IPS DF 6.9 (cell line): ENCODE measurements at places on chromosomes 6 and 20.

DNA sequence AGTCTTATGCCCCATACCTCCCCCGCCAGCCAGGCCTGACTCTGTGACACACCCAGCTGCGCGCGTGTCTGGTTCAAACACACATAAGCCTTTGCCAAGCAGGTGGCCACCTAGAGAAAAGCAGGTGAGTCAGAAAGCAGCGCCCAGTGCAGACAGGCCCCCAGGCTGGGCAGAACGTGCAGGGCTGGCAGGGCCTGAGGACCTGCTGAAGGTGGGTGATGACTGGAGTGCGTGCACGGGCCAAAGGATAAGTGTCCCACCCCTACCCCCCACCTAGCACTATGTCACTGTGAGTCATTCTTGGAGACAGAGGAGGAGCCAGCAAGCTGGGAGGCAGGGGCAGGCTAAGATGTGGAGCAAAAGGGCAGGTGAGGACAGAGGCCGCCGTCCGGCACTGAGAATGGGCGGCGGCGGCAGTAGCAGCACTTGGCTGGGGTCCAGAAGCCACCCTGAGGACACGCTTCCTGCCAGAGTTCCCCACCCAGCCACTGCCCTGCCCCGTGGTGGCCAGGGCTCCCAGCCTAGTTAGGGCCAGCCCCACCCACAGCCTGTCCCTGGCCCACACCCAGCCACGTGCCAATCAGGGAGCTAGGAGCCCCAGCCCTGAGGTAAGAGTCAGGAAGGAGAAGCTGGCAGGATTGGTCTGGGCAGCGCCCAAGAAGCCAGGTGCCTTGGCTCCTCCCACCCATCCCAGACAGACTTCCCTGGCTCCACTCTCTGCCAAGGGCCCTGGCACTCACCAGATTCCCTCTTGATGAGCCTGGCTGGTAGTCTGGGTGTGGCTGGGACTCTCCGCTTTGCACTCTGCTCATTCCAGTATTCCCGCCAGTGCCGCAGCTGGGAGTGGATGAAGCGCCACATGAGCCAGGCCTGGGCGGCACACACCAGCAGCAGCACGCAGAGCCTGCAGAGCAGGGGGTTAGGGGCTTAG is 72.7 kb downstream of the TRAM2 start:
- H3K36me3 ChIP-seq: peaks cover 14% of the 10 kb centered on the region
- no peaks in the 10 kb centered on the region for H3K27me3 ChIP-seq
- H3K4me1 ChIP-seq: no peaks in the 10 kb centered on the region; the same call in 1 of the 2 replicates
- no peak for DNase-seq
- H3K27ac ChIP-seq: no peak overlapping the region
- no peak overlapping the region for H3K4me3 ChIP-seq

- no peaks in the 10 kb centered on the region for H3K4me1 ChIP-seq
- no peak overlapping the region for H3K4me3 ChIP-seq
- H3K27me3 ChIP-seq: no peaks in the 10 kb centered on the region
Observed at GRCh38 chr20:416950-417800, 9.1 kb downstream of the RBCK1 start.

GRCh38 chr6:15615802-15616201 is 47.0 kb downstream of the DTNBP1 start:
- H3K36me3 ChIP-seq: no peaks in the 10 kb centered on the region
- DNase-seq: no peak
- H3K27ac ChIP-seq: no peak overlapping the region
- H3K4me1 ChIP-seq: peaks cover 2% of the 10 kb centered on the region; the same call in 1 of the 2 replicates

GRCh38 chr6:52160472-52161104 is 25.6 kb upstream of the IL17A start:
- no peaks in the 10 kb centered on the region for H3K4me1 ChIP-seq
- DNase-seq: no peak
- no peaks in the 10 kb centered on the region for H3K27me3 ChIP-seq
- H3K4me3 ChIP-seq: no peak overlapping the region
- H3K36me3 ChIP-seq: no peaks in the 10 kb centered on the region

GRCh38 chr6:37137201-37138090 is 32.5 kb upstream of the PIM1 start:
- H3K4me3 ChIP-seq: peak overlapping the region; percentile 72
- peaks cover 13% of the 10 kb centered on the region for H3K4me1 ChIP-seq
- DNase-seq: peak; percentile 96

DNA sequence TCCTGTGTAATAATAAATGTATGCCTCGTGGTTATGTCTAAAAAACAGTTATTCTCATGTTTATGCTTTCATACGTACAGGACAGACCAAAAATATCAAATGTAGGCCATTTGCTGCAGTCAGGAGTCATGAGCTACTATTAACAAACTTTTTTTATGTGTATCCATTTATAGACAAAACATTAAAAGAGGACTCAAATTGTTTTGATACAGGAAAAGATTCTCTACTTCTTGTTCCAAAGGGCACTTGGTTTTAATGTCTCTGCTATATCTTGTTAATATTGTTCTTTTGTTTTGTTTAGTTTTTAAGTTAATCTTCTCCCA is 155.2 kb downstream of the ZDHHC14 start:
- peaks cover 16% of the 10 kb centered on the region for H3K4me1 ChIP-seq
- DNase-seq: no peak
- no peaks in the 10 kb centered on the region for H3K36me3 ChIP-seq
- no peak overlapping the region for H3K27ac ChIP-seq
- no peak overlapping the region for H3K4me3 ChIP-seq

DNA sequence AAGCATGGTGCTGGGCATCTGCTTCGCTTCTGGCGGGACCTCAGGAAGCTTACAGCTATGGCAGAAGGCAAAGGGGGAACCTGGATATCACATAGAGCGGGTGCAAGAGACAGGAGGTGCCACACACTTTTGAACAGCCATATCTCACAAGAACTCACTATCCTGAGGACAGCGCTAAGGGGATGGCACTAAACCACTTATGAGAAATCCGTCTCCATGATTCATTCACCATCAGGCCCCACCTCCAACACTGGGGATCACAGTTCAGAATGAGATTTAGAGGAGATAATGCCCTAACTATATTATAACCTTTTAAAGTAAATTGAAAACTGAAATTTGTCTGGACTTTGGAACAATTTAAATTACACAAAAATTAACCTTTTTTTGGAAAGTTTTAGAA is 37.8 kb upstream of the SUMO4 start:
- no peak overlapping the region for H3K27ac ChIP-seq
- DNase-seq: no peak
- H3K4me1 ChIP-seq: no peaks in the 10 kb centered on the region
- no peaks in the 10 kb centered on the region for H3K27me3 ChIP-seq

DNA sequence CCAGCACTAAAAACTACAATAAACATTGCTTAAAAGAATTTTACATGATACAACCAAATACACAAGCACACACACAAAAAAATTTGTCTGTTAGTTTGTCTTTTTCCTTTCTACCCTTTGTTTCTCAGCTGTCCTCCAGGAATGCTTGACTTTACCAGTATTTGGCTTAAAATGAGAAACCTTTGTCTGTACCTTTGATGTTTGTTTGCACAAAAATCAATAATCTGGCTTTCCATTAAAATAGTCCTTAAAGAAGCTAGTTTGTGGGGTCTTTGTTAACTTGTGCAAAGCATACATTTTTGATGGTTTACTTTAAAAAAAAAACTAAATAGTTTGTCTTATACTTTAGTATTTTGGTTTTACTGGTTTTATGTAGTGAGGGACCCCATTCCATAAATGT is 49.3 kb downstream of the RPRD1B start:
- no peak overlapping the region for H3K27ac ChIP-seq
- H3K4me1 ChIP-seq: no peaks in the 10 kb centered on the region
- H3K36me3 ChIP-seq: no peaks in the 10 kb centered on the region; the same call in 1 of the 2 replicates
- DNase-seq: no peak
- H3K4me3 ChIP-seq: no peak overlapping the region

- DNase-seq: no peak
Observed at GRCh38 chr6:100987556-100987955, 106.4 kb upstream of the ASCC3 start.

GRCh38 chr6:16929809-16930208 is 168.5 kb upstream of the ATXN1 start:
- DNase-seq: no peak
- H3K4me3 ChIP-seq: no peak overlapping the region
- no peaks in the 10 kb centered on the region for H3K27me3 ChIP-seq
- no peaks in the 10 kb centered on the region for H3K4me1 ChIP-seq
- H3K36me3 ChIP-seq: no peaks in the 10 kb centered on the region
- no peak overlapping the region for H3K27ac ChIP-seq

DNA sequence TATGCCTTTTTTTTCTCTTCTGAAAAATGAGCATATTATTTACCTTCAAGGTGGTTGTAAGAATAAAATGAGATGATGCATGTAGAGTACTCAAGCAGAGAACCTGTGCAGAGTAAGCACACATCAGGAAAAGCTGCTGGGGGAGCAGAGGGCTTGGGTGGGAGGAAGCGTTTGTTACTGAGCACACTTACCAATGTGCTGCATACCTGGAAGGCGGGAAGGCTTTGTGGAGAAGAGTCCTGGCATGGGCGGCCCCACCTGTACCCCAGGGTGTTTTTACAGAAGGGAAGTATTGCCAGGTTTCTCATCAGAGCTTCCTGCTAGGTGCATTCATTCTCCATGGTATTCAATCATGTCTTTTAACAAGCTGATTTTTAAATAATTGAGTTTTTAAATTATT is 52.9 kb downstream of the CSE1L start:
- peaks cover 36% of the 10 kb centered on the region; the same call in 1 of the 2 replicates for H3K36me3 ChIP-seq
- no peak for DNase-seq
- H3K27me3 ChIP-seq: no peaks in the 10 kb centered on the region
- H3K27ac ChIP-seq: no peak overlapping the region

DNA sequence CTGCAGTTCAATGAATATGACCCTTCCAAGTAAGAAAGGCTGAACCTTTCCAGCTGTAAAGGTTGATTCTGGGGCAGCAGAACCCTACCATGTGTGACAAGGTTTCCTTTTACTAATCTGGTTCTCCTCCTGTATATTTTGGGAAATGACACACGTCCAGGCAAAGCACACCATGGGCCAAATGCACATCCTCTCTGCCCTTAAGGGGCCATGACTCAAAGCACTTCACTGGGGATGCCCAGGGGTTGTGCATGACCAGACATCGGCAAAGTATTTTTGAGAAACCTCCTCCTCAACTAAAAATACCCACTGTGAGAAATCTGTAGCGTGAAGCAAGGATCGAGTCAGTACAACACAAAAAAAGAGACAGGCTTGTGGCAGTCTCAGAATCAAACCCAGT is 174.7 kb downstream of the BACH2 start:
- H3K27me3 ChIP-seq: no peaks in the 10 kb centered on the region
- no peaks in the 10 kb centered on the region for H3K4me1 ChIP-seq
- no peaks in the 10 kb centered on the region for H3K36me3 ChIP-seq
- no peak overlapping the region for H3K27ac ChIP-seq

GRCh38 chr6:156919370-156919769 is 142.2 kb downstream of the ARID1B start:
- H3K27ac ChIP-seq: no peak overlapping the region
- H3K4me1 ChIP-seq: no peaks in the 10 kb centered on the region
- no peaks in the 10 kb centered on the region for H3K36me3 ChIP-seq
- no peak for DNase-seq
- no peaks in the 10 kb centered on the region for H3K27me3 ChIP-seq
